ENCODE measurements at places on chromosomes 11 and 22.

DNA sequence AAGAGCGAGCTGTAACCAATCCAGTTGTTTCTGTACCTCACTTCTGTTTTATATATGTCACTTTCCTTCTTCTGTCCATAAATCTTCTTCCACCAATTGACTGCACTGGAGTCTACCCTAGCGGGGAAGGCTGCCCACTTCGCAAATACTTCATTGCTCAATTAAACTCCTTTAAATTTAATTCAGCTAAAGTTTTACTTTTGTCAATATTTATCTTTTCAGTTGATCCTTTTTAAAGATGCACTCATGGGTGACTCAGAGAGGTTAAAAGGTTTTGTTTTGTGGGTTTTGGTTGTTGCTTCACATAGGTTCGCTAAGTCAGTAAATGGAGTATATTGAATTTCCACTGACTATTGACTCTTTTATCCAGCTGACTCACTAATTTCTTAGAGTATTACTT lies 597.2 kb downstream of the DLG2 start:
- DNase-seq = no peak

GRCh38 chr11:35567737-35568465 lies 42.5 kb upstream of the PAMR1 start:
- DNase-seq = no peak

DNA sequence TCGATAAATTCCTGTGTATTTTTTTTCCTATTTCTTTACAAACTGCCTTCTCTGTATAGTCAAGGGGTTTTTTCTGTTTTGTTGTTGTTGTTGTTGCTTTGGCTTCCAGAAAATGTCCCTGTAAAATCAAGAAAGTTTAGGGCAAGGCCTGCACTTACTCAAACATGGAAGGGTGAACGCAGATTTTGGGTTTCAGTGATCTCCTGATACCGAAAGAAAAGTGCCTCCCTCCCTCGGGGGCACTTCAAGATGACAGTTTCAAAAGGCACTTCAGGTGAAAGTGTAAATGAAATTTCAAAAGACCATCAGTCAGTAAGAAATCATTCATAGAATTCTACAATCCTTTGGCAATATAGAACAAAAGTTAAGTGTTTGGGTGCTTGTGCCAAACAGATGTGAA lies 43.4 kb upstream of the TMPRSS4 start:
- DNase-seq = no peak

DNA sequence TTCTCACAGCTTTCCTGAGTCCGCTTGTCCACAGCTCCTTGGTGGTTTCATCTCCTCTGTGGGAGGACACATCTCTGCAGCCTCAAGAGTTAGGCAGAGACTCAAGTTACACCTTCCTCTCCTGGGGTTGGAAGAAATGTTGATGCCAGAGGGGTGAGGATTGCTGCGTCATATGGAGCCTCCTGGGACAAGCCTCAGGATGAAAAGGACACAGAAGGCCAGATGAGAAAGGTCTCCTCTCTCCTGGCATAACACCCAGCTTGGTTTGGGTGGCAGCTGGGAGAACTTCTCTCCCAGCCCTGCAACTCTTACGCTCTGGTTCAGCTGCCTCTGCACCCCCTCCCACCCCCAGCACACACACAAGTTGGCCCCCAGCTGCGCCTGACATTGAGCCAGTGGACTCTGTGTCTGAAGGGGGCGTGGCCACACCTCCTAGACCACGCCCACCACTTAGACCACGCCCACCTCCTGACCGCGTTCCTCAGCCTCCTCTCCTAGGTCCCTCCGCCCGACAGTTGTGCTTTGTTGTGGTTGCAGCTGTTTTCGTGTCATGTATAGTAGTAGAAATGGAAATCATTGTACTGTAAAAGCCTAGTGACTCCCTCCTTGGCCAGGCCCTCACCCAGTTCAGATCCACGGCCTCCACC lies 11.7 kb downstream of the RASD2 start:
- DNase-seq = peak; percentile 91

DNA sequence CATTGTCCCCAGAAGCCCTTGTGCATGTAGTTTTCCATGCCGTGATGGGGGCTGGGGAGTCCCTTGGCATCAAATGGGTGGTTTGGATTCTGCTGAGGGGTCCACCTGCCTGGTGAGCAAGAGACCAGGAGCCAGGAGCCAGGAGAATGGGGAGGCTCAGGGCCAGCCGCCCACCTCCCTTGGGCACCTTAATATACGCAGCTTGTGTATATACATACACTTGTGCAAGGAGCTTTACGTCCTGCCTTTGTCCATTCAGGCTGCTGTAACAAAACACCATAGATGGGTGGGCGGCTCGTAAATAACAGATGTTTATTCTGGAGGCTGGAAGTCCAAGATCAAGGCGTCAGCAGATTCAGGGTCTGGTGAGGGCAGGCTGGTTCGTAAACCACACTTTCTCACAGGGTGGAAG lies 62.5 kb downstream of the SMIM38 start:
- no peak for DNase-seq

Measured in Daoy (cell line).